ENCODE measurements at places on chromosomes 5 and 9.

GRCh38 chr5:96975656-96976055, 39.8 kb downstream of the LNPEP start:
- DNase-seq, result no peak

DNA sequence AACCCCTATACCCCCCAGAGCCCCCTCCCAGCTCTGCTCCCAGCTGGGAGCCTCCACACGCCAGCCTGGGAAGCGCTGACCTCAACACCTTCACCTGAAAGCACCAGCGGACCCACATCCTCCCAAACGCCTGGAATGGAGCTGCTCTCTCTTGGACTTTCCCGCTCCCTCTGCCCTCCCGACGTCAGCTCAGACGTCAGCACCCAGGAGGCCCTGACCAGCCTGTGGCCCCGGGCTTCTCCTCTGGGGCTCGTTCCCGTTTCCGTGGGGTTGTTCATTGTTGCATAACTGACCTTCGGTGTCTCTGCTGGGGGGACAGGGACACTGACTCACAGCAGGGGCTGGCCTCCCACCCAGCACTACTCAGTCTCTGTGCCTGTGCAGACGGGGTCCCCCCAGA, 35.0 kb upstream of the SLC6A3 start:
- DNase-seq, result no peak

GRCh38 chr5:609506-609905, 2.6 kb upstream of the CEP72 start:
- DNase-seq, result no peak

DNA sequence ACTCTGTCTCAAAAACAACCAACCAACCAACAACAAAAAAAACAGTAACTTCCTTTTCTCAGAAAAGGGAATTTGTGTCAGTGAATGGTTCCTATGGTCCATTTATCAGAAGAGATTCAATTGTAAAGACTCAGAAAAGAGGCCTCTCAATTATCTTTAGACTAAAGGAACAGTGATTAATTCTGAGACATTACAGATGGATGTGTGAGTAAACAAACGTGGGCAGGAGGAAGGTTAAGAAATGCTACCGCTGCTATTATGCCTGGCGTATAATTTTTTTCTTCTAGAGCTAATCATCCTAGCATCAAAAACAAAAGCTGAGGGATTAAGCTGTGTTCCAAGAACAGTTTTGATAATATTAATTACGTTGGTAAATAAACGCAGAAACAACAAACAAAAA, 52.9 kb upstream of the JMY start:
- DNase-seq, result peak; percentile 79

DNA sequence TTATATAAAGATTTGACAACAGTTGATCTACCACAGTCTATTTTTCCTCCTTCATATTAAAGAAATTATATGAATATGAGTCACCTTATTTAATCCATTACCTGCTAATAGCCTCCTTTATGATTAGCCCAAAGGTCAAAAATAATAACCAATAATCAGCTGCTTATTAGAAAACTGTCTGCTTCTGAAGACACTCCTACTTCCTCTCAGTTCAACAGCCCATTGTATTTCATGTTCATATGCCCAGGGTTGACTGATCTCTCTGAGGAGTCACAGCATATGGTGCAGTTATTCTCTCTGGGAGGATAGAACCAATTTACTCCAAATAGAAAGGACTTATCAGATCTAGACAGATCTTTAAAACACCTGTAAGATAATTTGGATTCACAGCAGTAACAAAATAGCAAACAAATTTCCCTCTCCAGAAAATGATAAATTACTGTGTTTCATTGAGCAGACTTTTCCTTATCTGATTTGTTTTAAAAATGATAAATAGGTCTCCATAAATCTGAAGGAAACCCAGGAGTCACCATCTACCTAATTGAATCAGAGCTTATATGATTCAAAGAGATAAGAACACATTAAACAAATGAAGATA, 180.4 kb upstream of the ITGA1 start:
- DNase-seq, result no peak

GRCh38 chr9:91178281-91179236, 183.2 kb downstream of the AUH start:
- DNase-seq, result no peak

DNA sequence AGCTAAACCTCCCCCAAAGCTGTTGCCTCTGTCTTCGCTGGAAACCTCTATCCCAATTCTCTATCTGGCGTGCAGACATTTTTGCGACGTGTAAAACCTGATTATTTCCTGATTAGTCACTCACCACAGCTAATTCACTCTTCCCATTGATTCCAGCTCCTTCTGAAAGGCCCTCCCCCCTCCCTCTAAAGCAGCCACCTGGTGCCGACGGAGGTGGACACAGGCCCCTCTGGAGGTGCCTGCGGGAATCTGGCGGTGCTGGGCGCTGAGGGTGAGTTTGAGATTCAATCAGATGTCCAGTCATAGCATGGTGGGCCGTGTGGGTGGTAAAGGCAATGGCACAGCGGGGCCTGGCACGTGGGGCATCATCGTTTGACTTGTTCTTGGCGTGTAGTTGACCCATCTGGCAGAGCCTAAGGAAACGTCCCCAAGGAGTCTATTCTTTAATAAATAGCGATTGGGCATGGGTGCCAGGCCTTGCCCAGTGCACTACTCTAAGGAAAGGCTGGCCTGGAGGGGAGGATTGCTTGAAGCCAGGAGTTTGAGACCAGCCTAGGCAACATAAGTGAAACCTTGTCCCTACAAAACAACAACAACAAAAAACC, 271.1 kb upstream of the MVB12B start:
- DNase-seq, result peak; percentile 66

GRCh38 chr5:81021951-81022687, 62.0 kb downstream of the RASGRF2 start:
- DNase-seq, result no peak

Data from epithelial cell of esophagus (primary cell).